ENCODE measurements at places on chromosomes 5 and 9.

DNA sequence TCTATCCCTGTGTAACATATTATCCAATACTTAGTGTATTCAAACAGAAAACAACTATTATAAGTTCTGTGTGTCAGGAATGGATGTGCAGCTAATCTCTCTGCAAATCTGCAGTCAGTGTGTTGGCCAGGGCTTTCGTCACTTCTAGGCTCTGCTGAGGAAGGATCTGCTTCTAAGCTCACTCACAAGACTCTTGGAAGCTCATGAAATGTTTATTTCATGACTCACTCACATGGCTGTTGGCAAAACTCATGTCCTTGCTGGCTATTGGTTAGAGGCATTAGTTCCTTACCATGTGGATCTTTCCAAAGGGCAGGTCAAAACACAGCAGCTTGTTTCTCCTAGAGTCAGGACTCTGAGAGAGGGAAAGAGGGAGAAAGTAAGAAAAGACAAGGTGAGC is 367.4 kb upstream of the SMARCA2 start:
- DNase-seq = no peak

DNA sequence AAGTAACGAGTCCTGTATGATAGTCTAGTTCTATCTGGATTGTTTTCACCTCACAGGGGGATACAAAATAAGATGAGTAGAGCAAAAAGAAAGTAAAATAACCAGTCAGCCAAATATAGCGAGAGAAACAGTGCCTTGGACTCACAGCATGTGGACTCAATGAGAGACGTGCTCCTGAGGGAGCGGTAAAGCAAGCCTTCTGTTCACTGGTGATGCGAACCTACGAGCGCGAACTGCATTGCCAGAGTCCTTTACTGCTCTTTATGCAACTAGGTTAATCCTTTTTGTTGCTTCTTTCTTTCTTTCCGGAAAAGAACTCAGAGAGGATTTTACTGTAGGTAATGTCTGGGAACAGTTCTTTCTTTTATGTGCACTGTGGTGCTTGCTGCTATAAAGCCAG is 132.7 kb downstream of the ANXA1 start:
- no peak for DNase-seq

- DNase-seq = no peak
Measured at GRCh38 chr9:117290306-117290840, 124.5 kb downstream of the ASTN2 start.

GRCh38 chr9:88586452-88586851 is 51.5 kb downstream of the NXNL2 start:
- no peak for DNase-seq

GRCh38 chr5:143629871-143630659 is 181.9 kb upstream of the HMHB1 start:
- no peak for DNase-seq

All from left ventricle myocardium superior (tissue), 1 donor.